ENCODE measurements at places on chromosomes 3 and 15. TPM values are rescaled to one million over a fixed set of nuclear protein-coding genes. Genes with fewer than 3 reads are reported as not detected.

RTP3 gene
- not detected for total RNA-seq

DISP2 gene
- 0.78 TPM for total RNA-seq

CEP70 gene
- 32.2 TPM for total RNA-seq

ISL2 gene
- not detected for total RNA-seq

EPHB1 gene
- total RNA-seq = 3.4 TPM

TMEM207 gene
- not detected for total RNA-seq

SEMA3B gene
- total RNA-seq = 28.8 TPM

- H3K36me3 ChIP-seq = no peaks in the 10 kb centered on the region
- no peak overlapping the region for H3K27ac ChIP-seq
- no peak for DNase-seq
- H3K4me1 ChIP-seq = peaks cover 18% of the 10 kb centered on the region
These were observed 10.1 kb upstream of the ITGA11 start for GRCh38 chr15:68442041-68442440.

- H3K36me3 ChIP-seq = no peaks in the 10 kb centered on the region
- peaks cover 7% of the 10 kb centered on the region for H3K4me1 ChIP-seq
- DNase-seq = peak; percentile 25
- no peak overlapping the region for H3K4me3 ChIP-seq
- H3K27me3 ChIP-seq = no peaks in the 10 kb centered on the region
These were observed 1.3 kb upstream of the LRRC58 start for GRCh38 chr3:120350401-120350941.

- no peaks in the 10 kb centered on the region for H3K27me3 ChIP-seq
- peak overlapping the region; percentile 74 for H3K4me3 ChIP-seq
- no peak overlapping the region for H3K27ac ChIP-seq
- DNase-seq = peak; percentile 21
- peaks cover 45% of the 10 kb centered on the region for H3K4me1 ChIP-seq
- H3K36me3 ChIP-seq = no peaks in the 10 kb centered on the region
These were observed 349 bp downstream of the PLXNA1 start for GRCh38 chr3:126983276-126983652.

DNA sequence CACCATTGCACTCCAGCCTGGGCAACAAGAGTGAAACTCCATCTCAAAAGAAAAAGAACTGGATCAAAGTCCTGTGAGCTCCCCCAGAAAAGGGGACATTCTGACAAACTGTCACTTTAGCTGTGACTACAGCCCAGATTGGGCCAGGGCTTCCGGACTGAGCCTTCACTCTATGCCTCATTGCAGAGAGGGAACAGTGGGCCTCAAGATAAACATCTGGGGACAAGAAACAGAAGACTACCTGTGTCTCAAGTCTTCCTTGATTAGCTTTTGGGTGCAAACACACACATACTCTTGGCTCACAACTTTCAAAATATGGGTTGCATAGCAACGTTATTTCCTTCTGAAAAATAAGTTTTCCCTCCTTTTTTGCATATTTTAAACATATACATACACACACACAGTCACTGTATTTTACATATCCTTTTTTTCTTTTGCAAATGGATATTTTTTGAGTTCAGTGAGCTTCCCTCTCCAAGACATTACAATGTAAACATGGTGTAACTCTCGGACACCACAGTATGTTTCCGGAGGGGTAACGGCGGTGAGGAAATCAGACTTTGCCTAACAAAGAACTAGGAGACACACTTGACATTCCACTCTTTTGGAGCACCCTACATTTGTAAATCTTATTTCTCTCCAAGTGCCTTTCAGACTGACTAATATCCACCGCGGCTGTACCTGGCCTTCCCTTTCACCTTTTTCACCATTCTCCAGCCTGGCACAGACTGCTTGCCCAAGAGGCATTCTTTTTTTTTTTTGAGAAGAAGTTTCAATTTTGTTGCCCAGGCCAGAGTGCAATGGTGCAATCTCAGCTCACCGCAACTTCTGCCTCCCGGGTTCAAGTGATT is 3.5 kb downstream of the TKT start:
- no peaks in the 10 kb centered on the region for H3K27me3 ChIP-seq
- no peak overlapping the region for H3K4me3 ChIP-seq
- DNase-seq = no peak
- peak overlapping the region; percentile 92 for H3K27ac ChIP-seq
- H3K36me3 ChIP-seq = no peaks in the 10 kb centered on the region

- no peak overlapping the region for H3K4me3 ChIP-seq
- H3K27me3 ChIP-seq = no peaks in the 10 kb centered on the region
- H3K36me3 ChIP-seq = no peaks in the 10 kb centered on the region
- DNase-seq = no peak
- peak overlapping the region; percentile 80 for H3K27ac ChIP-seq
These were observed 6.7 kb downstream of the LMOD3 start for GRCh38 chr3:69115731-69116130.

DNA sequence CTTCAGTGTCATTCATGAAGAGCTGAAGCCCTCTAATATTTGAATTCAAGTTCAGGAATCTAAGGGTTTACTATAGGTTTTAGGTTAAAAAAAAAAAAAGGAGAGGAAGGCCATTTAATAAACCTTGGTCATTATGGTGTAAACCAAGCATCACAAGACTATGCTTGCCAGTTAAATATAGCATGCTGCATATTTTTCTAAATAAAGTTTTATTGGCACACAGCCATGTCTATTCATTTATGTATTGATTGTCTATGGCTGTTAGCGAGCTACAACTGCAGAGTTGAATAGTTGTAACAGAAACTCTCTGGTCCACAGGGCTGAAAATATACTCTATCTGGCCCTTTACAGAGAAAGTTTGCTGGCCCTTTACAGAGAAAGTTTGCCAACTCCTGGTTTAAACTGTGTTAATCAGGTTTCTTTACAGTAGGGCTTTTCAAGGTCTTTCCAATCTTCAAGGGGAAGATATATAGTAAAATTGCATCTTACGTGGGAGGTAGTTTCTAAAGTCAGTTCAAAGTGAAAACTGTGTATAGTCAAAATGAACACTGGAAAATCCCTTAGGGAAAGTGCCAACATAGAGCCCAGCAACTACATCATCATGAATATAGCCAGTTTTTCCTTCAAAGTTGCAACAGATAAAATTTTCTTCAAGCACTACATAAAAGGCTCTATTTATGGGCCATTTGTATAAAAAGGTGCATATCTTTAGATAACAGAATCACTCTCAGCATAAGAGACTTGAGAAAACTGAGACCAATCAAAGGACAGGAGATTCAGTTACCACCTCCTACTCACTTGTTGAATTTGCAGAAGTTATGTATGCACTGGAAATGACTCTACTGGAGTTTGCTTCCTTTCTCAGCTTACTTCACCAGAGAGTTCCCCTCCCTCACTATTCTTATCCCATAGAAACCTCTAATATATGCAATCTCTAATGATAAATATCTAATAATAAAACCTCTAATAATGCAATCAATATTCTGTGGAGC is 49.7 kb upstream of the FRMD4B start:
- H3K36me3 ChIP-seq = no peaks in the 10 kb centered on the region
- no peak overlapping the region for H3K27ac ChIP-seq
- DNase-seq = no peak

GRCh38 chr3:140905559-140905958 is 36.1 kb upstream of the SLC25A36 start:
- H3K36me3 ChIP-seq = no peaks in the 10 kb centered on the region
- no peaks in the 10 kb centered on the region for H3K27me3 ChIP-seq
- H3K27ac ChIP-seq = no peak overlapping the region
- H3K4me3 ChIP-seq = no peak overlapping the region
- no peak for DNase-seq
- H3K4me1 ChIP-seq = no peaks in the 10 kb centered on the region

DNA sequence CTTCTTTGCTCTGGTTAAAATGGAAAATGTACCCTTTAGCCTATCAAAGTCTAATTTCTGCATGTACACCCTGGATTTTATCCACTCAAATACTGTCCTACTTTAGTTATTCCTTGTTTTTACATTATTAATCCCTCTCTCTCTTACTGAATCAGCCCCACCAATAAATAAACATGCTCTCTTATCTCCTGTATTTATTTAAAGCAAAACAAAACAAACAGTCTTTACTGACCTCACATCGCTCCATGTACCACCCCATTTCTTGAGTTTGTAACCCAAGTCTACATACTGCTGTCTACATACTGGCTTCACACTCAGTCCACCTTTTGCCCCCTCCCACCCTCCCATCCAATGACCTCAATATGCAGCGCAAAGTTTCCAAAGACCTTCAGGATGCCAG is 113.3 kb upstream of the RORA start:
- DNase-seq = no peak
- no peak overlapping the region for H3K27ac ChIP-seq
- H3K4me3 ChIP-seq = no peak overlapping the region
- no peaks in the 10 kb centered on the region for H3K4me1 ChIP-seq

GRCh38 chr3:114058646-114059045 is 2.1 kb downstream of the QTRT2 start:
- H3K36me3 ChIP-seq = no peaks in the 10 kb centered on the region
- peaks cover 28% of the 10 kb centered on the region for H3K4me1 ChIP-seq
- no peaks in the 10 kb centered on the region for H3K27me3 ChIP-seq
- H3K4me3 ChIP-seq = no peak overlapping the region

DNA sequence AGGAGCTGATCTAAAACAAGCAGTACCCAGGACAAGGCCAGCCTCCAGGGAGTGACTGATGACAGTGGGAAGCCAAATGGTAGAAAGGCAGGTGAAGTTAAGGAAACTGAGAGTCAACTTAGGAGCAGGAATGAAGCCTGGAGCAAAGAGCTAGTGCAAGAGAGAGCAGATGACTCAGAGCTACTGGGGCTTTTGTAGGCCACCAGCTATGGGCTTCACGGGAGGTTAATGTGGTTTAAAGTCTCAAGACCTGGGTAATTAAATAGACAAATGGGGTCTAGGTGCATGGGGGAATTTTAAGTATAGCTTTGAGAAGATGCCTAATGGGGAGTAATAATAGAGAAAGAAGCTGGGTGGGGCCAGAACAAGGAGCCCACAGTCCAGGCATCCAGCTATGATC is 3.1 kb downstream of the CD86 start:
- H3K4me1 ChIP-seq = no peaks in the 10 kb centered on the region
- H3K4me3 ChIP-seq = no peak overlapping the region
- H3K36me3 ChIP-seq = no peaks in the 10 kb centered on the region
- no peak for DNase-seq
- H3K27me3 ChIP-seq = no peaks in the 10 kb centered on the region

DNA sequence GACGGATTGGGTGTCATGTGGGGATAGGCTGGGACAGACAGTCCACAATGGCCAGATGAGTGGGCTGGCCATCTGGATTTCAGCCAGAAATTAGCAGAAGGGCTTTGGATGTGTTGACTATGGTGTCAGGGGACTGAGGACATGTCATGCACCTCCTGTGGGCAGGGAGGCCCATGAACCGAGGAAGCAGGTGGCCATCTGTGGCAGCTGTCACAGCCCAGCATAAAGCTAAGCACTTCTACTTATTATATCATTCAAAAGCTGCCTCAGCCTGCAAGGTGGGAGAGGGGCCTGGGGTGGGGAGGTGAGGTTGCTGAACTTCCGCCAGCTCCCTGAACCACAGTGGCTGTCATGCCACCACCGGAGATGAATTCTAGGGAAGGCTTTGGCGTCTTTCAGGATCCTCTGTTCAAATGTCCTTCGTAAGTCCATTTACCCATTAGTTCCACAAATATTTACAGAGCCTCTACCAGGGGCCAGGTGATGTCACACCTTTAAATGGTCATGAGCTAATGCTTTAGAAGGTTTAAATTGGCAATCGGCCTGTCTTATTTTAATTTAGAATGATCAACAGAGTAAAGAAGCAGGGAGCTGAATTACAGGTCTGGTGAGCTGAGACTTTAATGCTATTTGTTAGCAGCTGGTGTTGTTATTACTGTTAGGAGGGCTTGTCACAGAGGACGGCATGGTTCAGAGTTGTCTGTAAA is 23.6 kb upstream of the CAV3 start:
- no peak overlapping the region for H3K27ac ChIP-seq
- no peaks in the 10 kb centered on the region for H3K27me3 ChIP-seq
- no peak overlapping the region for H3K4me3 ChIP-seq
- H3K4me1 ChIP-seq = no peaks in the 10 kb centered on the region

- no peaks in the 10 kb centered on the region for H3K27me3 ChIP-seq
- H3K36me3 ChIP-seq = no peaks in the 10 kb centered on the region
- no peak overlapping the region for H3K4me3 ChIP-seq
- DNase-seq = no peak
- H3K4me1 ChIP-seq = no peaks in the 10 kb centered on the region
These were observed 471.5 kb downstream of the OCA2 start for GRCh38 chr15:27627623-27628022.

DNA sequence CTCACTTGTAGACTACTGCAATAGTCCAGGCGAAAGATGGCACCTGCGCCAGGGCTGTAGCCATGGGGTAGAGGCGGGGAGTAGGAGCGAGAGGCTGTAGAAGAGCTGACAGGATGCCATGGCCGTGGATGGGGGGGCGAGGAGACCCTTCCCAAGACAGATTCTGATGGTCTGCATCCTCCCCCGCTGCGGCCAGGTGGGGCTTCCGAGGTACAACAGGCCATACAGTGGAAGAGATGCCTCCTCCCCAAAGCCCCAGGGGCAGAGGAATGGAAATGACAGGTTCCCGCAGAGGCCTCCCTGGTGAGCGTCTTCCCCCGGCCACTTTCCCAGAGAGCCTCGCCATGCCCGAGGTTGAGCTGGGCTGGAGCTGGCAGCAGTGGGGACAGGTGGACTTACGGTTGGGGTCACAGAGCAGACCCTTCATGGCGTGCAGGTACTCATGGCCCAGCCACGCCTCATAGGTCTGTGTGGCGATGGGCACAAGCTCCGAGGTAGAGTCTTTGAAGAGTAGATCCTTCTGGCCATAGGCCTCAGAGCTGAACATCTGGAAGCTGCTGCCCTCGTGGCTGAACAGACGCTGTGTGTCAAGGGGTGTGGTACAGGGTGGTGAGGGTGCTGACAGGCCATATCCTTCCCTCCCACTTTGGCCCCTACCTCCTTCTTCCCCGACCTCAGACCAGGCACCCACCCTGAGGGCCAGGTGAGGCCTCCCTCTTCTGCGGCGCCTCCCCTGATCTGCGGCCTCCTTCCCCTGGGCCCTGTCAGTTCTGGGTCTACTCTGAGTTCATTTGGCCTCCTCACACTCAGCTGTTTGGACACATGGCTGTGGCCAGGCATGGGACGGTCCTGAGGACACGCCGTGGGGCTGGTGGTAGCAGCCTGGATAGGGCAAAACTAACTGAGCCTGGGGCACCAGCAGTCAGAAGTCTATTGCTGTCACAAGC is 13.6 kb downstream of the MELTF start:
- peaks cover under 1% of the 10 kb centered on the region for H3K27me3 ChIP-seq
- no peaks in the 10 kb centered on the region for H3K36me3 ChIP-seq
- H3K4me3 ChIP-seq = no peak overlapping the region
- no peak for DNase-seq
- no peaks in the 10 kb centered on the region for H3K4me1 ChIP-seq

DNA sequence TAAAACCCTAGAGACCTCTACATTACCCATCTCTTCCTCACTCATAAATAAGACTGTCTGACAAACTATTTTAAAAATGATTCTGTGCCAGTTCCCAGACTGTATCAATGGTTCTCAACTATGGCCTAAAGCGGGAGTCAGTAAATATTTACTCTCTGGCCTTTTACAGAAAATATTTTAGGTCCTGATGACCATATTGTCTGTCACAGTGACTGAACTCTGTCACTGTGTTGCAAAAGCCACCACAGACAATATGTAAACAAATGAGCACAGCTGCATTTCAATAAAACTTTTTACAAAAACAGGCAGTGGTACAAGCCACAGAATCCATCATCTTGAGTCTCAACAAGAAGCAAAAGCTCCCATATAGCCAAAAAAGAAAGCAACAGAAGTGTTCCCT is 45.4 kb downstream of the PLOD2 start:
- H3K27ac ChIP-seq = no peak overlapping the region
- no peaks in the 10 kb centered on the region for H3K4me1 ChIP-seq
- DNase-seq = no peak
- no peak overlapping the region for H3K4me3 ChIP-seq

- H3K4me3 ChIP-seq = no peak overlapping the region
- no peak overlapping the region for H3K27ac ChIP-seq
- H3K27me3 ChIP-seq = no peaks in the 10 kb centered on the region
These were observed 507.6 kb downstream of the NR2F2 start for GRCh38 chr15:96838081-96838480.

All from heart right ventricle (tissue), 16 donors.